GM23338 (cell line): ENCODE measurements at places on chromosomes 13 and 19. TPM values are rescaled to one million over a fixed set of nuclear protein-coding genes. Genes with fewer than 3 reads are reported as not detected.

SACS gene
- total RNA-seq = 58.7 and 60.6 TPM in 2 replicates

- no peak overlapping the region for H3K27ac ChIP-seq
- no peaks in the 10 kb centered on the region for H3K27me3 ChIP-seq
- H3K4me3 ChIP-seq = no peak overlapping the region
- H3K4me1 ChIP-seq = peaks cover 10% of the 10 kb centered on the region; the same call in 1 of the 2 replicates
- DNase-seq = peak; percentile 37
Observed at GRCh38 chr13:108086678-108087077, 128.7 kb downstream of the LIG4 start.

GRCh38 chr13:66503890-66504289 is 726.2 kb downstream of the PCDH9 start:
- peaks cover 40% of the 10 kb centered on the region for H3K4me1 ChIP-seq
- H3K27me3 ChIP-seq = no peaks in the 10 kb centered on the region
- H3K27ac ChIP-seq = no peak overlapping the region
- H3K4me3 ChIP-seq = no peak overlapping the region

DNA sequence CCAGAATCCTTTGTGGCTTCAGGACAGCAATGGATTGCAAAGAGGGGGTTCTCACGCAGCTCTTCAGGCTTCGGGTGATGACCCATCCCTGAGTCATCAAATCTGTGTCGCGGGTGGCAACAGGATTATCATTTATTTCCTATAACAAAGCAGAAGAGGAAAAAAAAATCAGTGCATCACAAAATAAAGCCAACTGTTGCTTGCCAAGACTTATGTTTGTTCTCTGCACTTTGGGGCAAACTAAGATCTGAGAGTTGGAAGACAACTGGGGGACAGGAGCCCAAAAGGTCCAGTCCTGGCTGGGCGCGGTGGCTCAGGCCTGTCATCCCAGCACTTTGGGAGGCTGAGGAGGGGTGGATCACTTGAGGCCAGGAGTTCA is 6.4 kb downstream of the GNA15 start:
- no peaks in the 10 kb centered on the region for H3K4me1 ChIP-seq
- no peaks in the 10 kb centered on the region for H3K27me3 ChIP-seq
- no peaks in the 10 kb centered on the region for H3K36me3 ChIP-seq
- H3K27ac ChIP-seq = no peak overlapping the region
- no peak for DNase-seq

TSEN34 gene
- total RNA-seq = 51.2 and 53.4 TPM in 2 replicates

DNA sequence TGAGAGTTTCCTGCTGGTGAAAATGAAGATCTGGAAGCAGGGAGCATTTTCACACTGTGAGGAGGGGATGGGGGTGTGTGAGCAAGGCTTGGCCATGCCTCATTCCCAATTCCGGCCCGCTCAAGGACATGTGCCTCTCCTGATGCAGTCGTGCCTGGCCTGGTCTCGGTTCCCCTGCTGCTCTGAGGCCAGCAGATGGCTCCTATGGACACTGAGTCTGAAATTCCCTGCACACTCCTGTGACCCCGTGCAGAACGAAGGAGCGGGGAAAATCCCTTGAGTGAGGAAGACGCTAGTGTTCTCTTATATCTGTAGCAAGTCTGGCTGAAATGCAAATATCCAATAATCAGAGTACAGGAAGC is 363 bp upstream of the ZNF763 start:
- peaks cover 17% of the 10 kb centered on the region for H3K27me3 ChIP-seq
- peak; percentile 43 for DNase-seq
- peaks cover 13% of the 10 kb centered on the region for H3K4me1 ChIP-seq
- H3K36me3 ChIP-seq = no peaks in the 10 kb centered on the region
- peak overlapping the region; percentile 72; the same call in 1 of the 2 replicates for H3K4me3 ChIP-seq
- no peak overlapping the region for H3K27ac ChIP-seq
